CD4-positive, alpha-beta T cell treated with Interleukin-12 subunit alpha and Interleukin-12 subunit beta, for 1 hour (primary cell): ENCODE measurements at places on chromosomes 5 and 9.

DNA sequence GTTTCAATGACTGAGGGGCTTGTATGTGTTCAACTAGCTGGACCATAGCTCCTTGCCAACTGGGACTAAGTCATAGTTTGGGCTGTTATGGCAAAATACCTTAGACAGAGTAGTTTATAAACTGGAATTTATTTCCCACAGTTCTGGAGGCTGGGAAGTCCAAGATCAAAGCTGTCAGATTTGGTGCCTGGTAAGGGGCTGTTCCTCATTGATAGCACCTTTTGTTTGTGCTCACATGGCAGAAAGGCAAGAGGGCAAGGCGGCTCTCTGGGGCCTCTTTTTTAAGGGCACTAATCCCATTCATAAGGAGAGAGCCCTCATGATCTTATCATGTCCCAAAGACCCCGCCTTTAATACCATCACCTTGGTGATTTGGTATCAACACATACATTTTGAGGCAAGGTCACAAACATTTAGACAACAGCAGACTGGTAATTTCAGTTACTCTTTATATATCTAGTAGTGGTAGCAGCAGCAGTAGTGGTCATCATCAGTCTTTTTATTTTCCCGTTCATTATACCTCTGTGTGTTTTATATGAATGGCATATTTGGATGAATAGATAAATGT lies 477.0 kb downstream of the CCDC171 start:
- DNase-seq = no peak

- no peak for DNase-seq
Measured at GRCh38 chr5:149873896-149874295, 70.7 kb downstream of the PDE6A start.

DNA sequence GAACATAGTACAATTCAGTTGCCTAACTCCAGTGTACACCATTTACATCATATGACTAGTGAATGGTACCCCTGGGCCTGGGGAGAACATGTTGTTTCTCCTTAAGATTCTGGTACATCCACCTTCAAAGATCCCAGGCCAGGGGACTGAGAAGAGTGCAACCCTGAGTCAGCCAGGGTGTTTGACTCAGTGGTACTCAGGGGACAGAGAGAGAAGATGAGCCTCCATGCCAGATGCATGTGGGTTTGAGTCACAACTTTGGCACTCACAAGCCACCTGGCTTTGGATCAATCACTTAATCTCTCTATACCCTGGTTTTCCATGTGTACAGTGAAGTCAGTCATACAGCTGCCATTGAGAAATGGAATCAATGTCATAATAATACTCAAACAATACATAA lies 53.7 kb downstream of the MAP1B start:
- no peak for DNase-seq

- DNase-seq = no peak
Measured at GRCh38 chr9:72362118-72362531, 2.9 kb downstream of the ZFAND5 start.

GRCh38 chr5:1488882-1489680 lies 34.7 kb downstream of the LPCAT1 start:
- DNase-seq = no peak

- DNase-seq = no peak
Measured at GRCh38 chr5:67030289-67031056, 166.1 kb downstream of the CD180 start.

GRCh38 chr5:103371046-103371607 lies 112.6 kb downstream of the MACIR start:
- DNase-seq = no peak
